Tracheal epithelial cell (primary cell): ENCODE measurements at places on chromosomes 5 and 9. TPM values are rescaled to one million over a fixed set of nuclear protein-coding genes. Genes with fewer than 3 reads are reported as not detected.

The PCAT7 gene
- under 0.01 TPM in 1 of 2 replicates, not detected in the other for total RNA-seq

The CD180 gene
- total RNA-seq: not detected in 2 replicates

The CARTPT gene
- not detected in 2 replicates for total RNA-seq

The PSAT1 gene
- 108 and 209 TPM in 2 replicates for total RNA-seq

The MXD3 gene
- total RNA-seq: 2.7 and 3.2 TPM in 2 replicates

The LPAR1 gene
- 8.5 and 14.5 TPM in 2 replicates for total RNA-seq
